ENCODE measurements at places on chromosomes 3 and 15.

GRCh38 chr15:32651229-32651837 lies 9.8 kb downstream of the SCG5 start:
- DNase-seq, result peak; percentile 42

DNA sequence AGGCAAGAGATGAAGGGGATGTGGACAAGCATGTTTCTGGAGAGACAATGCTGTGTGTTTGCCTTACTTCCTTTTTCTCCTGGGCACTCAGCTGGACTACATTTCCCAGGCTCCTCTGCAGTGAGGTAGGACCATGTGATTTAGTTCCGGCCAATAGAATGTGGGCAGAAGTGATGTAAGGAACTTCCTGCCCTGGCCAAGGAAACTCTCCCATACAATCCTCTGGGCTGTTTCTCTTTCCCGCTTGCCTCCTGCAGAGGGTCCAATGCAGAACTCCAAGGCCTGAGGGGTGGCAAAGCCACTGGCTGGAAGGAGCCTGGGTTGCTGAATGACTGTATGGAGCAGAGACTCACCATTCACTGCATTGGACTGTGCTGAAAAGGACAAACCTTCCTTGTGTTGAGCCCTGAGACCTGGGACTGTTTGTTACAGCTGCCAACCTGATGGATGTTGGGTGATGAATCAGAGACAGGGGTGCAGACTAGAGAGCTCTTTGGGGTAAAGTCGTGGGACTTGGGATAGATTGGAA lies 82.7 kb upstream of the SLC6A6 start:
- DNase-seq, result peak; percentile 60

GRCh38 chr3:34381243-34381642 lies 582.8 kb downstream of the PDCD6IP start:
- no peak for DNase-seq

- DNase-seq, result no peak
Observed at GRCh38 chr3:190307164-190307545, 15.1 kb downstream of the CLDN1 start.

GRCh38 chr3:178646186-178646862 lies 110.1 kb downstream of the KCNMB2 start:
- DNase-seq, result no peak

GRCh38 chr3:129608087-129608935 lies 1.8 kb upstream of the PLXND1 start:
- DNase-seq, result no peak

DNA sequence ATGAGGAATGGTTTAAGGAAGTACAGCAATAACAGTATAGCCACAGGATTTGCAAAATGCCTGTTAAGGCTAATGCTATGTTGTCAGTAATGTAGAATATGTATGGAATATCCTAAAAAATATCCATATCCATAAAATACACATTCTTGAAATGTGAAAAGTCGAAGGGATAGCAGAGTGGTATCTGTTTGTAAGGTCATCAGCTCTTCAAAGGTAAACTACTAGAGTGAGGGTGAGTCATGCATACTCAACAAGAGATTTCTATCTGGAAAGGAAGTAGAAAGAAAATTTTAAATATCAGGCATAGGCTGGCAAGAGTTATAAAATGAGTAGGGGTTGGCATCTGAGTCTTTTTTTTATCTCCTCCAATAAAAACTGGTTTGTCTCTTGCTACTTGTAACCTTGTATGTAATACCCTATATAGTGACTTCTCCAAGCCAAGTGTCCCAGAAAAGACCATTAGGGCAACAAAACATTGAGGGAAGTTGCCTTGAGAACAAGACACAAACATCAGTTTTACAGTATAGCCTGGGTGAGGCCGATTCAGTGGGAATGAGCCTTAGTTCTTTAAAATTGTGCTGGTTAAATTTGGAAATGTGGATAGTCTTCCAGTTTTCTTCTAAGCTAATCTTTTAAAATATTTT lies 103.1 kb downstream of the SPATA16 start:
- no peak for DNase-seq

DNA sequence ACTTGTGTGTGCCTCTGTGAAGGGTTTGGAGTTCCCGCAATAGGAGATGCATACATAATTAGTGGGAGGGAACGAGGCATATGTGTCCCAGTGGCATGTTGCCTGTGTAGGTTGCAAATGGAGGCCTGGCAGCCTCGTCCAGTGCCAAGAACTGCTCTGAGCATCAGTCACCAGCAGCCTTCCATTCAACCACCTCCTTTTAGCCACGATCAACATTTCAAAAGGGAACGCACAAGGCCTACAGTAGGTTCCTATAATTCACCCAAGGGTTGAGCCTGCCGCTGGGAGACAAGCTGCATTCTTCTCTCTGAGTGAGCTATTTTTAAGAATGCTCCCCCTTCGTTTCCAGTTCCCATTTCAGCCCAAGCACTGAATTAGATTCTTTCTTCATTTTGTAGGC lies 78.8 kb upstream of the CTNNB1 start:
- DNase-seq, result no peak

DNA sequence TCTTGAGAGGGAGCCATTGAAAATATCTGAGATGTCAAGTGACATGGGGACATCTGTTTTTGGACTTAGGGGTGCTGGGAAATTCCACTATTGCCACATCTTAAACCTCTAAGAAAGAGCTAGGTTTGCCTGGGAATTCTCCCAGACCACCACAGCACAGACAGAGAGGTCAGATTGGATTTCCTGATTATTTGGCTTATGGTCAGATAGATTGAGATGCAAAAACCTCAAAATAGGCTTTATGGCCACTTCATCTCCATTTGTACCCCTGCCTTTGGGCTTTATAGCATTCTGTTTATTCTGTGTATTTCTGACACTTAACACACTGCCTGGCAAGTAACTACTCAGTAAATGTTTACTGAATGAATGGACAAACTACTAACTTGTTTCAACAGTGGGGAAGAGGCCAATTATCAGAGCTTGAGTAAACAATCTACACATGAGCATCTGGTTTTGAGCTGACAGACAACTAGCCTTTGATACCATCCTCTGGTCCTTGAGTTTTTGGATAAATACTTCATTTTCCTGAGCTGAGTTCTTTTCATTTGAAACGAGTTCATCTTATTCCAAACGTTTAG lies 81.8 kb downstream of the TP63 start:
- no peak for DNase-seq

DNA sequence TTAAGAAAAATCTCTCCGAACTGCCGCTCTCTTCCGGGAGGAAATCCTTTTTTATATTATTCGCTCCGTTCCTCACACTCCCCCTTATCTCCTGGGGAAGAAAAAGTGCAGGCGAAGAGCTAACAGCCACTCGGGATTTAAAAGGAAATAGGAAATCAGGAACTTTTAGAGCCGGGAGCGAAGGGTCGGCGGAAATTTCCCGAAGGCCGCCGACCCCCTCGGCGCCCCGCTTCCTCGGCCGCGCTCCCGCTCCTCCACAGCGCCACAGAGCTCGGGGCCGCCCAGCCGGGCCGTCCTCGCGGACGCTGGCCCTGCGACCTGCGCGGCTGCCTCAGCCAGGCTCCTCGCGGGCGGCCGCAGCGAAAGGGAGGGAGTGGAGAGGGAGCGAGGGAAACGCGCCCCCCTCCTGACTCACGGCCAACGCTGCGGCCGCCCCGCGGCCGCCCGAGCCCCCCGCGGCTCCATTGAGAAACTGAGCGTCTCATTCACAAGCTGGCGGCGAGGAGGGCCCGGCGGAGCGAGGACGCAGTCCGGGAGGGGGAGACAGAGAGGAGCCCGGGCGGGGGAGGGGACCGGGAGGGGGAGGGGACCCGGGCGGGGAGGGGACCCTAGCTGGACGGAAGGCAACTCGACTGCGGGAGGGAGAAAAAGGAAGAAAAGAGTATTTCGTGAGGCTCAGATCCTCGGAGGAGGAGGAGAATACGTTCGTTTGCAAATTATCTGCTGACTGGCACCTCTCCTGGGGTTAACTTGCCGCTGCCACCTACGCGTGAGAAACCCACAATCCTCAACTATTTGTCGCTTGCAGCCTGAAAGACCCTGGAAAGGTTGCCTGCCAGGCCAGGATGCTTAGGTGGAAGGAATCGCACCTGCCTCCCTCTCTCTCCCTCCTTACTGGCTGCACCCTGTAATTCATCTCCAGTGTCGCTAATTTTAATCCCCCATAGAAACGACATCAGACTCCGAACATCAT lies at the start of gene PTPN9:
TSS of gene PTPN9 (minus strand) at position 368 of the 973 bp plus-strand sequence. CDS start 539 bp downstream, outside the sequence.
- DNase-seq, result peak; percentile 97

DNA sequence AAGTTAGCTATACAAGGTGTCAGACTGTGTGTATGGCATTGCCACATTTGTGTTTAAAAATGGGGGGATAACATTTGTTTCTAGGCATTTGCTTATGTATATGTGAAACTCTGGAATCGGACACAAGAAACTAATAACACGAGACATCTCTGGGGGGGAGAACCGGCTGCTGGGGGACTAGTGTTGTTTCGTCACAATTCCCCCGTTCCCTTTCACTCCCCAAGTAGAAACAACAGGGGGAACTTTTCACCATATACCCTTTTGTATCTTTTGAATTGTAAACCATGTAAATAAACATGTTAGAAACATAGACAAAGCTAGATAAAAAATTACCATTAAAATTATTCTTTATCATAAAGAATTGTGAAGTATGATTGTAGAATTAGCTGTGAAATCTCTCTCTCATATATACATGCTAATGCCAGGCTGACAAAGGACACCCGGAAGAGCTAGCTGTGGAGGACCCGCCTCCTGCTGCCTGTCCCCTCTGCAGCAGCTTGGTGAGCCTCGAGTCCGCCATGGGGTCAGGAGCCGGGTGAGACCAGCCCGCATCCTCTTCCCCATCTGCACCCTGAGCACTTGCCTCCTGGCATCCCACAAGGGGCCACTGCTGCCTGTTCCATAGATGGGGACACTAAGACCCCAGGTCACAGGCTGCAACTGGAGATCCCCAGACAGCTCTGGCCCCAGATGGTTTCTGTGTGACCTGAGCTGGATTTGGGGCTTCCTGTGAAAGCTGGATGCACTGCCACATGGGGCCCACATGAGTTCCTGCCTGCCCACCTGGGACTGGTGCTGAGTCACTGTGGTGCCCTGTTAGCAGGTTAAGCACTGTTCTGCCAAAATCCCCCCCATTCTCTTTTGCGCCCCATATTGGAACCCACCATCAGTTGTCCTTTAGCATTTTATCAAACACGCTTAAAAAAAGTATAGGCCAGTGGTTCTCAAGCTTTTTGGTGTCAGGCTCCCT lies 91.6 kb downstream of the IQSEC1 start:
- no peak for DNase-seq

GRCh38 chr15:39323706-39324105 lies 257.2 kb upstream of the THBS1 start:
- no peak for DNase-seq

GRCh38 chr15:74962671-74963070 lies 6.1 kb upstream of the RPP25 start:
- DNase-seq, result no peak

GRCh38 chr3:56985878-56986277 lies 74.6 kb upstream of the SPATA12 start:
- DNase-seq, result no peak

DNA sequence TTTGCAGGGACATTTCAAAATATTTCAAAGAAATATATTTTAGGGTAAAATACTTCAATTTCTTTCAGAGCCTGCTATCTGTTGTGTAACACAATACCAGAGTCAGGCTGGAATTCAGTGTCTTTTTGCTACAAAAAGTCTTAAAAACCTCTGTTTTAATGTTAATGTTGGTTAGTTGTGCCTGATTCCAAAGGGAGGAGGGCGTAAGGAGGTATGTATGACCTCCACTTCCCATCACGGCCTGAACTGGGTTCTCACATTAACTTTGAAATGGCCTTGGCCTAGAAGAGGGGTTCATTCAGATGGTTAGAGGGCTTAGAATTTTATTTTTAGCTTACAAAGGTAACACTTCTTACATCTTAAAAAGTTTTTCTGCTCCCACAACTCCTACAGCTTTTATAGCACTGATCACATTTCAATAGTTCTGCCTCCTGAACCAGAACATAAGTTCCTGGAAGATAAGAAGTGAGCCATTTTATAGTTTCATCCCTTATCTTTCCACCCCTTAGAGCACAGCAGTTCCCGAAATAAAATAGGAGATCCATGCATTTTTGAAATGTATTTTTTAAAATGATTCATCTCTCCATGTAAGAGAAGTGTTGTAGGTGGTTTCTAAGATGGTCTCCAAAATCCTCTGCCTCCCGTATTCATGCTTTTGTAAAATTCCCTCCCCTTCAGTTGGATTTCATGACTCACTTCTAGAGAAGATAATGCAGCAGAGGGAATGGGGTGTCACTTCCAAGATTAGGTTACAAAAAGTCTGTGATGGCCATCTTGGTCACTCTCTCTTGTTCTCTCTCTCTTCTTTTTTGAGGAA lies 543.1 kb upstream of the NECTIN3 start:
- DNase-seq, result peak; percentile 20

- DNase-seq, result no peak
Observed at GRCh38 chr3:170765419-170766078, 104.4 kb downstream of the RPL22L1 start.

DNA sequence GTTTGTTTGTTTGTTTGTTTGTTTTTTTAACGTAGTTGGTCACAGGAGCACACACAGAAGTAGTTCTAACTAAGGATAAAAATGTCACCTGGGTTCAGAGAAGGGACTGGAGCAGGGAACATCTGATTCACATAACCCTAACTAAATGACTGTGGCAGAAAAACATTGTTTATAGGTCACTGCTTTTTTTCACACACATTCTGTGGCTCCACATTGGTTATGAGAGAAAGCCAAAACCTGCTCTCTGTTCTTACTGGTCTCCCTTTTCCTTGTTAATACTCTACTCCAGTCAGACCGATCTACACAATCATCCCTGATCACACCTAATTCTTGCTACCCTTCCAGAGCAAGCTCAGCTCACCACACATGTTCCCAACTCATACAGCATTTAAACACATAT lies 190.4 kb upstream of the ICE2 start:
- DNase-seq, result no peak

DNA sequence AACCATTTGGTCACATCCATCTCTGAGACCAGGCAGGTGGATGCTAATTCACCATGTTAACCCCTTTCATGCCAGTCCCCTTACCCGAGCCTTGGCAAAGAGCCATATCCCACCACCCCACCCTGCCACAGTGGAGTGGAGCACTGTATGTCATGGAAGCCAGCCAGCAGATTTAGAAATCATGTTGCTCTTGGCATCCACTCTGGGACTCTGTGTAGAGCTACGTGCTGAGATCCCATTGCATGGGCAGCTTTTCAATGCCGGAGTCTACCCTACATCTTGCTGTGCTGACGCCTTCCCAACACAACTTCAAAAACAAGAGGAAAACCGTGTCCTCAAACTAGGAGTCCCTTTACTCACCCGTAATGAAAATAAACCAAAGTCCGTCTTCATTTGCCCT lies 131.0 kb downstream of the NTRK3 start:
- DNase-seq, result no peak

- DNase-seq, result peak; percentile 1
Observed at GRCh38 chr3:183937601-183938286, 53.1 kb upstream of the PARL start.

All from HAP-1 (cell line).